CD4-positive, alpha-beta T cell treated with Interleukin-15 for 1 hour (primary cell): ENCODE measurements at places on chromosomes 13 and 19.

DNA sequence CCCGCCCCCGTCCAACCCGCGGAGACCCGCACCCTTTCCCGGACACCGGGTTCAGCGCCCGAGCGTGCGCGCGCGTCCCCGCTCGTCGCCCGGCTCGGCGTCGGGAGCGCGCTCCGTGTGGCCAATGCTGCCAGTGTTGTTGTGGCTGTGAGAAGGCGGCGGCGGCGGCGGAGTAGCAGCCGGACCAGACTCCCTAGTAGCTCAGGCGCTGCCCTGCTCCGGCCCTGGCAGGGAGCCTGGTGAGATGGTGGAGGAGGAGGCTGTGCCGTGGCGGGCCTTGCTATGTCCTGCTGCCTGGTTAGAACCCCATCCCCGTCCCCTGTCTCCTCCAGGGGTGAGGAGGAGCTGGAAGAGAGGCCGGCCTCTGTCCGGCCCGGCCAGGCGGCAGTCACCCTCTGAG is 553.2 kb downstream of the TUBA3C start:
- DNase-seq, result no peak

DNA sequence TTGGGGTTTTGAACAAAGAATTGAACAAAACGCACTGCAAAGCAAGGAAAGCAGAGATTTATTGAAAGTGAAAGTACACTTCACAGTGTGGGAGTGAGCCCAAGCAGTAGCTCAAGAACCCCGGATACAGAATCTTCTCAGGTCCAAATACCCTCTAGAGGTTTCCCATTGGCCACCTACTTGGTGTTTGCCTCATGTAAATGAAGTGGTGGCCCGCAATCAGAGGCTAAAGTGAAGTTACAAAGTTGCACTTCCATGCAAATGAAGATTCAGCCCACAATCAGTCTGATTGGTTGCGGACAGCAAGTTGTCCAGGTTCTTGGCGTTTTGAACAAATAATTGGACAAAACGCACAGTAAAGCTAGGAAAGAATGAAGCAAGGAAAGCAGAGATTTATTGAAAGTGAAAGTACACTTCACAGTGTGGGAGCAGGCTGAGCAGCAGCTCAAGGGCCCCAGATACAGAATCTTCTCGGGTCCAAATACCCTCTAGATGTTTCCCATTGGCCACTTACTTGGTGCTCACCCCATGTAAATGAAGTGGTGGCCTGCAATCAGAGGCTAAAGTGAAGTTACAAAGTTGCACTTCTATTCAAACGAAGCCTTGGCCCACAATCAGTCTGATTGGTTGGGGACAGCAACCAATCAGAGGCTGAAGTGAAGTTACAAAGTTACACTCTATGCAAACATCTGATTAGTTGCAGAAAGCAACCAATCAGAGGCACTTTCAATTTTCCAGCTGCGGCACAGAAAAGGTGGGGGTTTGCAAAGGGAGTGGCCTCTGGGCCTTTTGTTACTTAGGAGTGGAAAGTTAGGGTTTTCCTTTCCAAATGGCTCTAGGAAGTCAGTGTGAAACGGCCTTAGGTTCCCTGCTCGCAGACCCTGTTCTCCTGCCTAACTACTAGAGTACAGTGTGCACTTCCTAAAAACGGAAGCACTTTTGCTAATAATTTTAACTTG is 4.8 kb upstream of the TM9SF2 start:
- peak; percentile 79 for DNase-seq

DNA sequence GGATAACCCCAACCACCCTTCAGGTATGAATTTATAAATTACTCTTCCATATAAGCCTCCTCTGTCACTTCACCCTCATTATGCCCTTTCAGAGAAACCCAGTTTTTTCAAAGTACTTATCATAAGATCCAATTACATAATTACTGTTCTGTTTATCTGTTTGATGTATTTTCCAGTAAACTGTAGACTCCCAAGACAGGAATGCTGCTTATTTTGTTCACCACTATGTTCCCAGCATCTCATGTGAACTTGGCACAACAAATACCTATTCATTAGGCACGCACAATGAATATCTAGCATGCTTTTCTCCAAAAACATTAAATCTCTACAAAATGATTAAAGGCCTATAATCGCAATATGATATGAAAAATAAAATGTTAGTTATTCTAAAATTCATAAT is 13.2 kb downstream of the ENOX1 start:
- no peak for DNase-seq

- DNase-seq, result no peak
Measured at GRCh38 chr13:21979161-21979806, 308.4 kb downstream of the FGF9 start.

DNA sequence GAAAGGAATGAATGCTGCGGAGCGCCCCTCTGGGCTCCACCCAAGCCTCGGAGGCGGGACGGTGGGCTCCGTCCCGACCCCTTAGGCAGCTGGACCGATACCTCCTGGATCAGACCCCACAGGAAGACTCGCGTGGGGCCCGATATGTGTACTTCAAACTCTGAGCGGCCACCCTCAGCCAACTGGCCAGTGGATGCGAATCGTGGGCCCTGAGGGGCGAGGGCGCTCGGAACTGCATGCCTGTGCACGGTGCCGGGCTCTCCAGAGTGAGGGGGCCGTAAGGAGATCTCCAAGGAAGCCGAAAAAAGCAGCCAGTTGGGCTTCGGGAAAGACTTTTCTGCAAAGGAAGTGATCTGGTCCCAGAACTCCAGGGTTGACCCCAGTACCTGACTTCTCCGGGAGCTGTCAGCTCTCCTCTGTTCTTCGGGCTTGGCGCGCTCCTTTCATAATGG is 8.6 kb downstream of the PDX1 start:
- DNase-seq, result no peak

DNA sequence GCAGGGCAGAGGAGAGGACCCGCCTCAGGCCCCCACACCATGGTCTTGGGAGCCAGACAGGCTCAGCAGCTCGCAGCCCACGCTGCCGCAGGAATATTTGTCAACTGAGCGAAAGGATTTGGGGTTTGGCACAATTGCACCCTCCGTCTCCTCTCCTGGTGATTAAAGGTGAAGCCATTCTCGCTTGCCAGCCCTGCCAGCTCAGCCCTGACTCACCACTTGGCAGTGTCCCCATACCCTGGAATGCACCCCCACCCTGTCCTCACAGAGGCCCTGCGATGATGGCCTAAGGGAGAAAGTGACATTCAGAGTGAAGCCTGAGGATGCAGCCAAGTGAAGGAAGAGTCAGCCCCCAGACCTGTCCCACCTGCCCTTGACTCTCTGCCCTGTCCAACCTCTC is 18.8 kb downstream of the CYTH2 start:
- no peak for DNase-seq

DNA sequence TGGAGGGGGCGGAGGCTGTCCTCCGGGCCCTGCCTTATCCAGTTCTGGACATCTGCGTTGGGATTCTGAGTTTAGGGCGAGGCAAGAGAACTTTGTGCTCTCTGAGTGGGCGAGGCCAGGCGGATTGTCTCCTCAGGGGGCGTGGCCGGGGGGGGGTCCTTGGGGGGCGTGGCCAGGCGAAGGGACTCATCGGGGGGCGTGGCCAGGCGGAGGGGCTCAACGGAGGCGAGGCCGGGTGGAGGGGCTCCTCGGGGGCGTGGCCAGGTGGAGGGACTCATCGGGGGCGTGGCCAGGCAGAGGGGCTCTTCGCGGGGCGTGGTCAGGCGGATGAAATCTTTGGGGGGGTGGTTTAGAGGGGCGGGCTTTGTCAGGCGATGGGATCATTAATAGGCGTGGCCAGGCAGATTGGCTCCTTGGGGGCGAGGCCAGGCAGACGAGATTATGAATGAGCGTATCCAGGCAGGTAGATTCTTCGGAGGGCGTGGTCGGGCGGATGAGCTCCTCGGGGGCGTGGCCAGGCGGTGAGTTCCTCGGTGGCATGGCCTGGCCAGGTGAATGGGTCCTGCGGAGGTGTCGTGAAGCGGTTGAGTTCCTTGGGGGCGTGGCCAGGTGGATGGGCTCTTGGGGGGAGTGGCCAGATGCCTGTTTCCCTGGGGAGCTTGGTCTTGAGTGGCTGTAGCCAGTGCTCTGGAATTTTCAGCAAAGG is 10.3 kb upstream of the CACNG7 start:
- DNase-seq, result no peak

GRCh38 chr19:7554990-7555864 is 19.7 kb downstream of the PNPLA6 start:
- no peak for DNase-seq

DNA sequence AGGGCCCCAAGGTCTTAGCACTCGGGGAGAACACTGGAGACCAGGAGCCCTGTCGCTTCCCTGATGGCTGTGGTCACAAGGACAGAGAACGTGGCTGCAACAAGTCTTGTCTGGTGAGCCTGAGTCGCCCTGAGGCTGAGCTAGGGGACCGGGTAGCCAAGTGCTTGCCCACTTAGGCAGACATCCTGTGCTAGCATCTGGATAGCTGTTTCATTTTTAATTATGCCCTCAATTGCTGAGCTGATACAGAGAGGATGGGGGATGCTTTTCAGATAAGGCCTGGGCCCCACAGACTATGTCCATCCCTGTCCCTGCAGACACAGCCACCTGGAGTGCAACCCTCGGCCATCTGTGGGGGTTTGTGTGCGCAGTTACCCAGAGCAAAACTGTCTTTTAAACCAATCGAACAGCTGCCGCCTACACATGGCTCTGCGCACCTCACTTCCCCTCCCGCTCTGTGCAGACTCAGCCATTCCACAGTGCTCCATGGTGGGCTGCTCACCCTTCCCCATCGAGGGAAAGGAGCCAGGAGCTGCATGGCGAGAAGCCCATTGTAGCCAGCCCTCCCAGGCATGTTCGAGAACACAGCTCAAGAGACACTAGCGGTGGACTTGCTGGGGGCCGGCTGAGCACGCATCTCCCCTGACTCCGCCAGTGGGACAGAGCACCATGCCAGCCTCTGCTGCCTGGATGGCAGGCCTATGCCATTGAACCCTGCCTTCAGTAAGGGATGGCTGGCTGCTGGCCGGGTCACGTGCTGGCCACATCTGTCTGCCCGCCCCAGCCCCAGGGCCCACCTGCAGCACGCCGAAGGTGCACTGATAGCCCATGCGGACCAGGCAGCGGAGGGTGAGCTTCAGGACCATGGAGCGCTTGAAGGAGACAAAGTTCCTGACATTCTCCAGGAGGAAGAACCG is 19.4 kb upstream of the EIF3G start:
- DNase-seq, result no peak

- no peak for DNase-seq
Measured at GRCh38 chr13:43482641-43483040, 304.1 kb downstream of the ENOX1 start.

- no peak for DNase-seq
Measured at GRCh38 chr13:41700790-41701310, 243.5 kb downstream of the RGCC start.

DNA sequence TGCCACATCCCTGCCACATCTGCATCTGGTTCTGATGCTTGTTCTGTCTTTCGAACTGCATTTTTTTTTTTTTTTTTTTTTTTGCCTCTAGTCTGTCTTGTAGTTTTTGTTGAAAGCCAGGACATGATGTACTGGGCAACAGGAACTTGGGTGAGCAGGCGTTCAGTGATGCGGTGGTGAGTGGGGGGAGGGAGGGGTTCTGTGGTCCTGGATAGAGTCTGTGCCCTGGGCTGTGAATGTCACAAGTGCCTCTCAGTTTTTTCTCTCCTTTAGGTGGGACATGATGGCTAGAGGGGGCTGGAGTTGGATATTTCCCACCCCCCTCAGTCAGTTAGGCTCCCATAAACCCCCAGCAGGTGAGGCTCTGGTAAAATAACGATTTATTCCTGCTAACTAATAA is 3.5 kb downstream of the CEACAM4 start:
- DNase-seq, result no peak

GRCh38 chr19:2255112-2255845 is 938 bp downstream of the JSRP1 start:
- DNase-seq, result no peak

GRCh38 chr13:40247845-40248244 is 418.6 kb downstream of the FOXO1 start:
- no peak for DNase-seq

DNA sequence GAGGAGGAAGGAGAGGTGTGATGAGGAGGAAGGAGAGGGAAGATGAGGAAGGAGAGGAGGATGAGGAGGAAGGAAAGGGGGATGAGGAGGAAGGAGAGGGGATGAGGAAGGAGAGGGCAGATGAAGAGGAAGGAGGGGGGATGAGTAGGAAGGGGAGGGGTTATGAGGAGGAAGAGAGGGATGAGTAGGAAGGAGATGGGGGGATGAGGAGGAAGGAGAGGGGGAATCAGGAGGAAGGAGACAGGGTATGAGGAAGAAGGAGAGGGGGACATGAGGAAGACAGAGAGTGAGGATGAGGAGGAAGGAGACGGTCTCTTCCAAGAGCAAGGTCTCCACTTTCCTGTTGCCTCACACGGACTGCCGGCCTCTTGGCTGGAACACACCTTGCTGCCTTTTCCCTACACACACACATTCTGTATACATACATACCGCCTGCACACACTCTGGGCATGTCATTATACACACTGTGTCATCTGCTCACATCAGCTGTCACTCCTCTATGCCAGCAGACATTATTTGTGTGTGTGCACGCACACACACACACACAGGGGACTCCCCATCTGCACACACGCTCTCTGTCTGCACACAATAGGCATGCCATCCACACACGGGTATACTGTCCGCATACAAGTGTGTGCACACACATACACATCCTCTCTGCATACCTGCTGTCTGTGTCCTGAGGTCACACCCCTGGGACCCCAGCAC is 11.1 kb upstream of the VSTM2B start:
- DNase-seq, result no peak

DNA sequence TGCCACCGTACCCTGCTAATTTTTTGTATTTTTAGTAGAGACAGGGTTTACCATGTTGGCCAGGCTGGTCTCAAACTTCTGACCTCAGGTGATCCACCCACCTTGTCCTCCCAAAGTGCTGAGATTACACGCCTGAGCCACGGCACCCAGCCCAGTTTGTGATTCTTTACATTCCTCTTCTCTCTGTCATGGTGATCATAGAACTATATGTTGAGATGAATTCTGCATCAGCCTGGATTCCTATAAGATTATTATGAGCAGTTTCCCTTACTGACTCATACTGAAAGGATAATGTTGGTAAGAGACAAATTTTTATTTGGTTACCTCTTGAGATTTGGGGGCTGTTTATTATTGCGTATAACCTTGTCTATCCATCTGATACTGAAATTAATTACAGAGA is 121.5 kb upstream of the CSNK1A1L start:
- DNase-seq, result no peak

- DNase-seq, result no peak
Measured at GRCh38 chr19:44627631-44628030, 14.3 kb downstream of the IGSF23 start.
